Activated T-cell treated with anti-CD3 and anti-CD28 coated beads, Interleukin-2, amount 50 U/mL, for 4 hours (primary cell): ENCODE measurements at places on chromosomes 2 and 18. TPM values are rescaled to one million over a fixed set of nuclear protein-coding genes. Genes with fewer than 3 reads are reported as not detected.

DNA sequence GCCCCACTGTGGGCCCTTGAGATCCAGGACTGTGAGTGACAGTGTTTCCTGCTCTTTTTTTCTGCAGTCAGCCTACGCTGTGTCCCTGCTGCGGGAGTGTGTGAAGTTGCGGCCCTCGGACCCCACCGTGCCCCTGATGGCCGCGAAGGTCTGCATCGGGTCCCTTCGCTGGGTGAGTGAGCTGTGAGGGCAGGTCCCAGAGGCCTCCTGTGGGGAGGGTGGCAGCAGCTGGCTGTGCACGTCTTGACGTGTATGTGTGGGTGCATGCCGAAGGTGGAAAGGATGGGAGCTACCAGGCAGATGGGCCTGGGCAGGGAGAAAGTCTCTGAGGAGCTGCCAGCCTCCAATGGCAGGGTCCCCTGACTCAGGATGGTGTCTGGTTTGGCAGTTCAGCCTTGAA, 95.7 kb upstream of the MCFD2 start:
- no peak for DNase-seq

- no peak for DNase-seq
Observed at GRCh38 chr18:38369772-38370690, 804.4 kb upstream of the CELF4 start.

- no peak for DNase-seq
Observed at GRCh38 chr2:180062178-180062577, 55.1 kb upstream of the CWC22 start.

DNA sequence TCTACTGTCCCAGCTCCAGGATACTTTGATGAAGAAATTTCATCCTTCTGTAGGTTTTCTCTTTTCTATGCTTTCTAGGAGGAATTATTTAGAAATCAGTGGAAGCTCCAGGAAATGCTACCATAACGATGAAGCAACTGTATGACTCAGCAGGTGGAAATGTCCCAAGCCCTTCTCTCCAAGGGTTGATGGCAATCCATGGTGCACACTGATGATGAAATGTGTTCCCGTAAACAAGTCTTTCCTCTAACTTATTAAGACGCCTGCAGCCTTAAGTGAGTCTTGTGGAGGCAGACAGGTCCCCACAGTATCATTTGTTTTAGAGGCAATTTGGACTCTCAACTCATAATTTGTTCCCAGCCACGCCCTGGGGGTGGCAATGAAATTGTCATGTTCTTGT, 777.6 kb upstream of the SOX11 start:
- no peak for DNase-seq

- DNase-seq: no peak
Observed at GRCh38 chr2:203453858-203454451, 81.1 kb downstream of the RAPH1 start.

GRCh38 chr2:98085649-98086048, 1.3 kb upstream of the VWA3B start:
- DNase-seq: no peak

- DNase-seq: no peak
Observed at GRCh38 chr2:218517434-218518206, 50.5 kb downstream of the USP37 start.

The CPO gene
- total RNA-seq: not detected

DNA sequence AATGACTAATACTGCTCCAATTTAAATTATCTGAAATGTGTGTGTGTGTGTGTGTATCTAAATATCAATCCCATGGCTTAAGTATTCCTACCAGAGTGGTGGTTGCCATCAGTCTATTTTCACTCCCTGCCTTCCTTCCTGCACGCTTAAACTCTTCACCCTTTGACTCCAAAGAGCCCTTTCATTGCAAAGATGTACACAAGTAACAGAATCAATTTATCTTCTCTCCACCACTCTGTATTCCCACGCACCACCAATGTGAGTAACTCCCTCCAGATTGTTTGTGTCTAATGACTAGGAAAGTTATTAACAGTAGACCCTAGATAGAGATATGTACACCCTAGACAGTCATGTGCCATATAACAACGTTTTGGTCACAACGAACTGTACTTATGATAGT, 42.8 kb downstream of the ARL6IP6 start:
- DNase-seq: no peak

The PTMA gene
- total RNA-seq: 2,248 TPM

GRCh38 chr2:95225658-95226057, 18.3 kb downstream of the ZNF892 start:
- no peak for DNase-seq

DNA sequence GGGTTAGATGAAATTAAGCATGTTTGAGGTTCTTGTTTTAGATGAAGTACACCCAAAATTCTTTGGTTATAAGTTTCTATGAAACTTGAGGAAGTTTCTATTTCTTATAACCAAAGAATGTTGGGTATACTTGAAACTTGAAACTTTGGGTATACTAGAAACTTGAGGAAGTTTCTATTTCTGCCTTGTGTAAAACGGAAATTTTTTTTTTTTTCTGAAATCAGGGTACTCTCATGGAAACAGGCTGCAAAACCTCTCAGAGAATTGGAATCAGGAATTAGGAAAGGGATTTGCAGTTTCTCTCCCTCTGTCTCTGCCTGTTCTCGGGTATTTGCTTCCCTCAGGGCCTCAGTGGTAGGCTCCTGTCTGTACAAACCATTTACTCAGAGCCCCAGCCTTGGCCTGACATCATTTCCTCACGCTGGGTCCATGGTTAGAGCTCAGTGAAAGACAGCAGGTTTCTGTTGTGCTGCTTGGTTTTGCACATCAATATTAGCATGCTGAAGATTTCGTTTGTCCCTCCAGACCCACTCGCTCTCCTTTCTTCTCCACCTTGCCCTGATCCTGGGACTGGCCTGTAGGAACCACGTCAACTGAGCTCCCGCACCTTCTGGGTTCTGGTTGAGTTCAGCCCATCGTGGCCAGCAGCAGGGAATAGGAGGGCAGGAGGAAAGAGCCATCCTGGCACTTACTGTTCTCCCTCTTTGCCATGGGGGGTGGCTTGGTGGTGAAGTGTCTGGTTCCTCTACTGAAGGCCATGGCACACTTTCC, 106.4 kb downstream of the POLR1A start:
- DNase-seq: no peak

- DNase-seq: no peak
Observed at GRCh38 chr2:101026253-101026701, 24.2 kb downstream of the RPL31 start.

- DNase-seq: no peak
Observed at GRCh38 chr2:154908327-154908726, 209.8 kb downstream of the KCNJ3 start.

DNA sequence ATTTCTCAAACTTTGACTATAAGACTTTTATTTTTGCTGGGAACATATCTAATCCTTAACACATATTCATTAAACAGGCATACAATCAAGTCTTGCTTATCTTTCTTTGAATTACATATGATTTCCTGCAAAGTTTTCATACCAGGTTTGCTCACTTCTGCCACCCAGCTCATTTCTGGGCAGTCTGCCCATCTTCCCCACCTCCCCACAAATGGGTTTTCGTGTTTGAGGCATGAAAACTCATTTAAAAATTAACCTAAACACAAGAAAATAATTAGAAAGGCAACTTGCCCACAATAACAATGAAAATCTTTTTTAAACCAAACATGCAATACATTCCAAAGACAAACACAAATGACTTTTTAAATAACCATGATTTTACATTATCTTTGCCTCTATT, 3.4 kb downstream of the CHST9 start:
- DNase-seq: no peak

DNA sequence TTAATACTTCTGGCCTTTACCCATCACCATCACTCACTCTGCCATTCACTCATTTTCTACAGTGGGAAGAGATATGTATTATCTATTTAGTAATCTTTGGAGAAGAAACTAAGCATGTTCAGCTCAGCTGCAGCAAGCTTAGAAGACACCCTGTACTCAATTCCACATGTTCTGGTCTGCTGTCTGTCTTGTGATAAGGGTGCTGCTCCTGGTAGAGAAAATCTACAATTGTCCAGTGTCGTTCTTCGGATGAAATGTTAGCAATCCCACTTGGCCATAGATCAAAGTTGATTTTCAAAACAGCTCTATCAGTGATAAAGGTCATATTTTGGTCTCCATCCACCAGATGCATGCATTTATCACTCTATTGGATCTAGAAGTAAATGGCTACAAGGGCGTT, 337.1 kb downstream of the LRRTM4 start:
- no peak for DNase-seq

The FOXD4L1 gene
- 0.18 TPM for total RNA-seq

The CRYGD gene
- total RNA-seq: not detected
